ENCODE measurements at places on chromosomes 6 and 20.

GRCh38 chr6:151493804-151494234 lies at the start of gene CCDC170:
Gene CCDC170, plus strand, starts transcription at chr6:151494017. Its CDS starts 112 bp downstream, at chr6:151494129.
- no peak for DNase-seq

GRCh38 chr6:147135211-147135681 lies 69.0 kb upstream of the STXBP5 start:
- DNase-seq: no peak

GRCh38 chr20:48599748-48600469 lies 227.9 kb downstream of the PREX1 start:
- no peak for DNase-seq

DNA sequence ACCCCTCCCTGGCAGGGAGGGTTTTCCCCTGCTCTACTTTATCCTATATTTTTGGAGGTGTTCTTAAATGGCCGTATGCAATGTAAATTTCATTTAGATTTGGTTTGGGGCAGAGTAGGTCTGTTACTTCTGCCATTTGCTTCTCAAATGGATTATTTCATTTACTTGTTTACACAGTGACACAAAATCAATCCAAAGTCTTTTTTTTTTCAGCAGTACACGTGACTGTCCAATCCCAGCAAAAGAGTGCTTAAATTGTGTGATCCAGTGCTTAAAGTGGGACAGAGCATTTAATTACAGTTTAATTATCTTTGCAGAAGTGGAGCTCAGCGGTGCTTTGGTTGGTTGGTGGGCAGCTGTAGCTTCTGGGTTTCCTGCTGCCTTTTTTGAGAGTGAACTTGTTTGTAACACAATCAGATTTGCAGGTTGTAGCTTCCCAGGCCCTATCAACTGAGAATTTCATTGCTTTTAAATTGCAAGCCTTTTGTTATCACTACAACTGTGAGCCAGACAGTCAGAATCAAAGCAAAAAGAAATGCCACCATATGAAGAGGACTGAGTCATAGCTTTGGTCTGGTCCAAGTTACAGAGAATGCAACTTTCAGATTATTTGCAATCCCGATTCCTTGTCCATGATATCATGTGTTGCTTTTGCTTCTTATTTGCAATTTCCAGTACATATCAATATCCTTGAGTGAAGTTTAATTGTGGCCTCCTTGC lies 216.9 kb downstream of the DOK5 start:
- DNase-seq: no peak

DNA sequence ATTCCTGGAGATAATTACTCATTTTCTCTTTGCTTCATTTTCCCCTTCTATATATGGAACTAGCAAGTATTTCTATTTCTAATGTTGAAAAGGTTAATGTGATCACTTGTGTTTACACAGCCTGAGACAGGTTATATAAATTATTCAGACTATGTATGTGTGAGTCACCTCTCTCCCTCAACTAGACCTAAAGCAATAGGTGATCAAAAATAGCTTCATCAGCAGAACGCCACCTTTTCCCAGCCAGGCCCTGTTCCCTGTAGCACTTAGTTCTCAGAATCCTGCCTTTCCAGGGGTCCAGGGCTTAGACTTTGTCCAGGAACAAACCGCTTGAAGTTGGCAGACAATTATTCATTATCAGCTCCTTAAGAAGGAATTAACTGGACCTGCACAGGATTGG lies 125.3 kb upstream of the EXOC2 start:
- no peak for DNase-seq

DNA sequence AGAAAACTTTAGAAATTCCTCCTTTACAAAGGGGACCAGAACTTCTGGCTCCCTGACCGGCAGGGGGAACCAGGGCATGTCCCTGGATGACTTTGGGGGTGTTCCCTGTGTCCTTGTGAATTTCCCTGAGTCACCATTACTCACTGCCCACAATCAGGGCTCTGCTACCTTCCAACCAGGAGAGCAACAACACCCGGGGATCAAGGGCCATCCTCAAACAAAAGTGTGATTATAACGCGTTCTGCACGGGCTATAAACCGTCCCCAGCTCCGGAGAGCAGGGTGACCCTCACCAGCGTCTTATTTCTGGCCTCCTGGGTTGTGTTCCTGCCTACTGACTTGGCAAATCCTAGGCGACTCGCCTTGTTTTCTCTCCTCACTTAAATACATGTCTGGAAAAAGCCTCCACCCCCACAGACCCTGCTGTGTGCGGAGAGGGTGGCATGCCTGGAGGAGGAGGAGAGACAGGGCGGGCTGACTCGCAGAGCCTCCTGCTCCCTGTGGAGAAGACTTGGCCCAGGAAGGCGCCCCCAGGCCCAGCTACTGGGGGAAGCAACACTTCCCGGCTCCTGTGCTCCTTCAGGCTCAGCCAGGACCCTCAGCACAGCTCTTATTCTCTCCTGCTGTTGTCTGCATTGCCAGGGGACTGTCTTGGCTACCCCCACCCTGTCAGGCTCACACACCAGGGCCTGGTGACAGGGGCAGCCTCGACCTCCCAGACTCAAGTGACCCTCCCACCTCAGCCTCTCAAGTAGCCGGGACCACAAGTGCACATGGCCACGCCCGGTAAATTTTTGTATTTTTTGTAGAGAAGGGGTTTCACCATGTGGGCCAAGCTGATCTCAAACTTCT lies 54.1 kb downstream of the FGD2 start:
- no peak for DNase-seq

DNA sequence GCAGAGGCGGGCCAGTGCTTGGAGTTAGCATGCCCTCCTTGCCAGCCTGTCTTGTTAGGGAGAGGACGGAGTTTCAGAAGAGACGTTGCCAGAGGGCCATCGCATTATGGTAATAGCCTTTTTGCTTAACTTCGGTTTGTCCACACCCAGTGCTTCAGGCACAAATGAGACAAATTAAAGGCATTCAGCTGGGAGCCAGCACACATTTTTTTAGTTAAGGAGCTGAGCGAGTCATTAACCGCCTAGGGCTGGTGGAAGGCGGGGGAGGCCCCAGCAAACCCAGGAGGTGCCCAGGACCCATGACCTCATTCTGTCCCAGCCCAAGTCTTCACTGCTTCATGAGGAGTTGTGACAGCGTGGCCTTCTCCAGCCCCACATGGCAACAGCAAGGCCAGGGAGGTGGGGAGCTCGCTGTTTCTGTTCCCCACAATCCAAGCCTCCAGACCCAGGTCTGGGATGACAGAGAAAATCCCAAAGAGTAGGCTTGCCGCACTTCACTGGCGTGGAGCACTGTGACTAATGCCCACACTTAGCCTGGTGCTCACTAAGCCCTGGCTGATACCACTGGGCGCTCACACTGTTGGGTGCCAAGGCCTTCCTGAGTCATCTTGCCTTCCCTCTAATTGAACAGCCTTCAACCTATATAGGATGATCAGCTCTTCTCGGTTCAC lies 237.1 kb downstream of the ANKRD60 start:
- no peak for DNase-seq

DNA sequence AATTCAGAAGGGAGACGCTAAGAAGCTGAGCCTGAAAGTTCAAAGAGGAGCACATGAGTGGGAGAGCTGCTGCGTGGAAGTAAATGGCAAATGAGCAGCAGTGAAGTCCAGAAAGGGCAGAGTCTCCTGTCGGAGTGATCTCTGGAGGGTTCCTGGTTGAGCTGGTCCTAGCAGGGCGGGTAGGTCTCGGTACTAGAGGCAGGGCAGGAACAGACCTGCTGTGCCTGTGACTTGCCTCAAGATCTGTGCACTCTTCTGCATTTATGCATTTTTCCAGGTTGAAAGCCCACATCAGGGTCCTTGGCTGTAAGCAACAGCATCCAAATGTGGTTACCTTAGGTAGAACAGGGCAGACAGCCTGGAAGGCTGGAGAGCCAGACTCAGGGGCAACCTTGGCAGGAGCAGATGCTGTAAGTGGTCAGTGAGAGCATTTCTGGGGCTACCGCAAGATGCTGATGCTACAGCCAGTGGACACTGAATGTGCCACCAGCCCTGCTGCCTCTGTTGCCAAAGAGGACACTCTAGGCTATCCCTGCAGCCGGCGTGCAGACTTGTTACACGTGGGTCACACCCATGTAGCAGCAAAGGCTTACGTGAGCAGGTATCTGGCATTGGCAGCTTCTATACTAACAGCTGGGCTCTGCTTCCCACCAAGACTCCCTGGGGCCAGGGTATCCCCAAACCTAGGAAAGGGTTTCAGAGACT lies 8.4 kb downstream of the DUSP22 start:
- no peak for DNase-seq

- DNase-seq: no peak
These were observed 10.3 kb upstream of the CTAGE9 start for GRCh38 chr6:131721161-131721560.

GRCh38 chr6:36296240-36296639 lies 26.4 kb downstream of the PNPLA1 start:
- DNase-seq: no peak

DNA sequence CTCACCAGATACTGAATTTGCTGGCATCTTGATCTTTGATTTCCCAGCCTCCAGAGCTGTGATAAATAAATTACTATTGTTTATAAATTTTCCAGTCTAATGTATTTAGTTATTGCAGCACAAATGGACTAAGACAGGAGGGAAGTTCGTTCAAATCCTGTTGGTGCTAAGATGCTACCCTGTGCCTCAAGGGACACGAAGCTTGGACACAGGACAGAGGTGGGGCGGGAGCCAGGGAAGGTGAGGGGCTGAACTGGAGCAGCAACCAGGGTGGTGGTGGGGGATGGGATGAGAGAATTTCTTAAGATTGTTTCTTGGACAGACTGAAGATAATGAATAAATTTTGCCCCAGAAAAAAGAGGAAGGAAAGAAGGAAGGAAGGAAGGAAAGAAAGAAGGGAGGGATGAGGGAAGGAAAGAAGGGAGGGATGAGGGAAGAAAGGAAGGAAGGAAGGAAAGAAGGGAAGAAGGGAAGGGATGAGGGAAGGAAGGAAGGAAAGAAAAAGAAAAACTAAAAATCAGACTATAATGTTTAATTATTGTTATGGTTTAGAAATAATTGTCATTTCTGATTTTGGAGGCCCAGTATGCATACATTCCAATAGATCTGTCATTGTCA lies 127.2 kb downstream of the CDC5L start:
- no peak for DNase-seq

DNA sequence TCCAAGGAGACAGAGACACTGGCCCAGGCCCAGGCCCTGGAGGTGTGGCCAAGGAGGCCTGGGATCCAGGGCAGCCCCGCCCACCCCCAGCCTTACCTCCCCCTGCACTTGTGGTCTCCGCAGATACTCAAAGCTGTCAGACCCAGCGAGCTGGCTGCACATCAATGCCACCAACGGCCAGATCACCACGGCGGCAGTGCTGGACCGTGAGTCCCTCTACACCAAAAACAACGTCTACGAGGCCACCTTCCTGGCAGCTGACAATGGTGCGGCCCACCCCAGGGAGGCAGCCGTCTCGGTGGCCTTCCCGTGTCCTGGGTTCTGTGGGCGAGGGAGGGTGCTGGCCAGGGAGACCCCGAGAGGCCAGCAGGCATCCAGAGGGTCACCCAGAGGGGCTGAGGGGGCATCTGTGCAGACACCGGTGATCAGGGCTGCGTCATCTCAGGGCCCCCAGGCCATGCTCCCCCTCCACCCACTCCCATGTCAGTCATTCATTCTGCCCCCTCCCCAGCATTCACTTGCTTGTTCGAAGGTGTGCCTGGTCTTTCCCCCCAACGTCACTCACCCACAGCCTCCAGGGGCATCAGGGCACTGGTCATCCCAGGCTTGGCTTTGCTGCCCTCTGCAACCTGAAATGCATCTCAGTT lies 141.3 kb downstream of the TAF4 start:
- no peak for DNase-seq

DNA sequence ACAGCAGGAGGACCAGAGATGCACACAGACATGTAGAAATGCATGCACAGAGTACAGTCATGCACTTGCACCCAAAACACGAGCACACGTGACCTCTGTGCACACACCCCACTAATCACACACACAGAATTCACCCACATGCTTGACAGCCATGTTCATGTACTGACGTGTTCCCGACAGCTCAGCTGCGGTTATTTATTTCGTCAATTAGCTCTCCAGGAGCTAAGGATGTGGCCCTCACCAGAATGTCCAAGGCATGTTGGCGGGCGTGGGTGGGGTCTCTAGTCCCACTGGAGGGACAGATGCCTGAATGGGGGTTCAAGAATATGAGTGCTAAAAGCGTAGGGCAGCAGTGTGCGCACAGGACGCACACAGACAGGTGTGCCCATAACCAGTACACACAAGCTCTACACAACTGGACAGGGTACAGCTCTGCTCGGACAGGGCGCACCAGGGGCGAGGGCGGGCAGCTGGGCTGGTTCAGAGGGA lies 571 bp upstream of the PRPF6 start:
- DNase-seq: no peak

GRCh38 chr20:31666258-31667042 lies 28.7 kb downstream of the COX4I2 start:
- no peak for DNase-seq

DNA sequence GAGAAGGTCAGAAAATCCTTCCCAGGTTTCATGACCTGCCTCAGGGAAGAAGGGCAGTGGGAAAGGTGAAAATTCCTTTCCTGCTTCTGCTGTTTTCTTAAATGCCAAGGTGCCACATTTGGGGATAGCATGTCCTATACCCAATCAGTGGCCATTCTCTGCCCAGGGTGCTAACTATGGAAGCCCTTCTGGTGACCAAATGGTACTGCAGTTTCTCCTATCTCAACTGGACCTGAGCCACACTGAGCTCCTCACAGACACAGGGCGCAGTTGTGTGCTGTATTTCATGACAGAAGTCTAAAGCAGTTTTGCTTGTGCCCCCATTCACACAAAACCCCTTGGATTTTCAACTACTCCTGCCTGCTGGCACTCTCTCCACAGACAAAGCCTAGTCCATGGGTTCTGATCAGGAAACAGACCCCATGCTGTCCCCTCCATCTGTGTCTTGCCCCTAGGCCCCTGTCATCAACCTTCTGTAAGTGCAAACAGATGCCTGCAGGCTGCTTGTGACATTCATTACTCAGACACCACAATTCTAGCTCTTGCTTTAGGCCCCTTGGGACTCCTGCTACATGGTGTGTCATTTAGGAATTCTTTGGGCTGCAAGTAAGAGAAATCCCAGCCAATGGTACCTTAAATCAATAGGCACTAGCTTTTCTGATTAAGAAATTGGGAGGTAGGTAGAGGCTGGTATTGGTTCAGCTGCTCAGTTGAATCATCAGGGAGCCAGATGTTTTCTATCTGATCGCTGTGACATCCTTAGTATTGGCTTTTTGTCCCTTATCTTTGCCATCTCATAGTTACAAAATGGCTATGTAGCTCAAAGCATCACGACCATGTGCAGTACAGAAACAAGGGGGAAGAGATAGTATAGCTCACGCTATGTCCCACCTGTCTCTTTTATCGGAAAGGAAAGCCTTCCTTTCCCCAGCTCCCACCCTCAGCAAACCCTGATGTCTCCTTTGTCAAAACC lies 147.8 kb downstream of the CD83 start:
- no peak for DNase-seq

- DNase-seq: no peak
These were observed 29.3 kb upstream of the SLC23A2 start for GRCh38 chr20:5030348-5031205.

Measured in SHP77 treated with DMSO at 0.1 percent for 48 hours (cell line).